Activated CD8-positive, alpha-beta memory T cell treated with anti-CD3 and anti-CD28 coated beads, Interleukin-2, amount 50 U/mL, for 48 hours (primary cell): ENCODE measurements at places on chromosomes 7 and 10.
A peak's percentile ranks its signal among the peaks of the same experiment; 100 is the strongest.

- DNase-seq, result no peak
Measured at GRCh38 chr7:1610678-1611302, 41.0 kb upstream of the PSMG3 start.

DNA sequence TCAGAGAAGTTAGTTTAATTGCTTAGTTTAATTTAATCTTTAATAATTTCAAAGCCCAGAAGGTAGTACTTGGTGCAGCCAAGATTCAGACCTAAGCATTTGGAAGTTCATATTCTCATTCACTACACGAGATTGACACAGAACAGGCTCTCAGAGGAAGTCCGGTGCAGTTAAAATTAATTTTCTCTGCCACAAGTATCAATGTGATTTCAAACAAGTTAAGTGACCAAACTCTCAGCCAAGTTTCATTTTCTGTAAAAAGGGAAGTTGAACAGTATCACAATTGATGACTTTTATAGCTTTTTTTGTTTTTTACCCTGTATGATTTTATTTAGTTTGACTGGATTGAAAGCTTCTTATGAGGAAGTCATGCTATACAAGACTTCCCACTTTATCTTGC lies 1494.9 kb upstream of the LRRTM3 start:
- DNase-seq, result no peak

GRCh38 chr10:3494131-3494837 lies 290.7 kb downstream of the KLF6 start:
- DNase-seq, result no peak

DNA sequence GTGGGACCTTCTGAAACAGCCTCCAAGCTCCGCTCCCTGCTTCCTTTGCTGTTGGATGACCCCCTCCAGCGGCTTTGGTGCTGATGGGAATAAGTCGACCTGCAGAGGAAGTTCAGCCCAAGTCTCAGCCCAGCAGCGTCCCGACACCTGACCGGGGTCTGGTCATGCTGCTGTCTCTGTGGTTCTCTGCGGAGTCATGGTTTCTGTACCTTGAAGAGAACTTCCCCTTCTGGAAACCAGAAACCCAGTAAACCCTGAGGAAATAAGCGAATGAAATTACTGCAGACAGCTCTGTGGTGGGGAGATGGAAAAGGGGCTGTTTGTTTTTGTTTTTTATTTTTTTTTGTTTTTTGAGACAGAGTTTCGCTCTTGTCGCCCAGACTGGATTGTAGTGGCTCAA lies 18.3 kb upstream of the ZNF12 start:
- DNase-seq, result no peak

- DNase-seq, result peak; percentile 57
Measured at GRCh38 chr10:79239275-79239779, 107.9 kb upstream of the PPIF start.

- DNase-seq, result no peak
Measured at GRCh38 chr7:132817949-132818348, 241.7 kb upstream of the PLXNA4 start.

- DNase-seq, result no peak
Measured at GRCh38 chr10:126972635-126973414, 67.6 kb downstream of the DOCK1 start.

DNA sequence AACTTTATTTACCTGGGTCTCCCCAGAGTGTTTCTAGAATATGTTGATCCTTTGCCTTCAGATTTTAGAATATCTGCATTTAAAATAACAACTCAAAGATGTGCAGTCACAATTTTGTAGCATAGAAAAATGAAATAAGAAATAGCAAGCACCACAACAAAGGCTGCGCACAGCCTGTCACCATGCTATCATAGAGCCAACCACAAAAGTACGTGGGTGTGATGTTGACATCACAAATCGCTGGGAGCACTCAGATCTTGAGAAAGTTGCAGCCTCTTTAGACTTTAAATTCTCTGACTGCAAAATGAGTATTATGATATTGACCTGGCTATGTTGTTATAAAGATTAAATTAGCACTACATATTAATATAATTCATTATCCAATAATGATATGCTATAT lies 177.9 kb downstream of the TNS3 start:
- no peak for DNase-seq

GRCh38 chr7:66238773-66239466 lies 33.8 kb downstream of the TPST1 start:
- DNase-seq, result no peak

DNA sequence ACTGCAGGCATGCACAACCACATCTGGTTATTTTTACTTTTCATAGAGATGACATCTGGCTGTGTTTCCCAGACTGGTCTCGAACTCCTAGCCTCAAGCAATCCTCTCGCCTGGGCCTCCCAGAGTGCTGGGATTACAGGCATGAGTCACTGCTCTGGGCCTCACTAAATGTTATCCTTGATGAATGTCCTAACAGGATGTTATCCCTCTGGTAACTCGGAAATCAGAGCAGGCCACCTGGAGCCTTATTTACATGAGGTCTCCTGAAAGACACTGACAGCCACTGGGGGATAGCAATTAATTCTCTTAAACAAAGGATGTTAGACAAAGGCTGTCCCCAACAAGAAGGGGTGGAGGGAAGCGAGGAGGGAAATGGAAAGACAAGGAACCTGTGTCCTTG lies 4.5 kb upstream of the ZNF438 start:
- DNase-seq, result no peak

DNA sequence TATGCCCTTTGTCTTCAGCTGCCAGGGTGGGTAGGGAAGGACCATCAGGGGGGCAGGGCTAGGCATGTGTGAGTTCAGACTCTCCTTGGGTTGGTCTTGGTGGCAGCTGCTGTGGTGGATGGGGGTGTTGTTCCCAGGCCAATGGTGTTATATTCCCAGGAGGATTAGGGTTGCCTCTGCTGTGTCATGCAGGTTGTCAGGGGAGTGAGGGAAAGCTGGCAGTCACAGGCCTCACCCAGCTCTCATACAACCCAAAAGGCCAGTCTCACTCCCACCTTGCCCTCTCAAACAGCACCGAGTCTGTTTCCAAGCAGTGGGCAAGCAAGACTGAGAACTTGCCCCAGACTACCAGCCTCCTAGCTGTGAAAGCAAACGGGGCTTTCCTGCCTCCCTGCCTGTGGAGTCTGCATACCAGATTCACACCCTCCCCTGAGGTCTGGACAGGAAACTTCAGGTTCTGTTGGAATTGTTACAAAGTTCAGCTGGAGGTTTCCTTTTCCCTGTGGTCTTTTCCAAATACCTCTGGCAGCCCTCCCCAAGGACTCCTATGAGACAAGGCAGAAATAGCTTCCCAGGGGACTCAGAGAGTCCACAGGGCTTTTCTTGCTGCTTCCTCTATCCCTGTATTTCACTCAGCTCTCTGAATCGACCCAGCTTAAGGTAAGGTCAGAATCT lies 1.4 kb downstream of the HYAL4 start:
- DNase-seq, result no peak

GRCh38 chr10:35827783-35828182 lies 185.7 kb upstream of the FZD8 start:
- DNase-seq, result no peak

DNA sequence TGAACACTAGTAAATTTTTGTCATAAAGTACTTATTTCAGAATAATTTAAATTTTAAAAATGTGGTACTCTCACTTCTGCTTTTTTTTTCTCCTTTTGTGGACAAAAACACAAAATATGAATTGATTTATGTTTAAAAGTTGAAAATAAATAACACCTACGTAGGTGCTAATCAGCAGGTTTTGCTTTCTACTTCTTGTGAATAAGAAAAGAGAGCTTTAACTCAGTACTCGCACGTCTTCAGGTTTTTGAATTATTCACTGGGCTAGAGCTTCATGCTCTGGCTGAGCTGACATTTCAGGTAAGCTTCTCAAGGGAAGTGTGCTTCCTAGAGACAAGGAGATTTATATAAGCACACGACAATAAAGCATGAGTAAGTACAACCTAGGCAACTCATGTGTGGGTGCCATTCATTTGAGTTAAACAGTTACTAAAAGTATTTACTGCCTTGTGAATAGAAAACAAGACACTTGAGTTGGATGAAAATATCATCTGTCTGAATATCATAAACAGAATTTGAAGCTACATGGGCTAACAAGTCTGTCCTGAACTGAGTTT lies 190.0 kb upstream of the POT1 start:
- no peak for DNase-seq

GRCh38 chr10:71630168-71630567 lies 89.4 kb downstream of the C10orf105 start:
- DNase-seq, result no peak

- peak; percentile 97 for DNase-seq
Measured at GRCh38 chr10:100185364-100186252, at the start of gene ERLIN1. Gene ERLIN1, minus strand, starts transcription at chr10:100186029. Its CDS starts 403 bp downstream, at chr10:100185626.

DNA sequence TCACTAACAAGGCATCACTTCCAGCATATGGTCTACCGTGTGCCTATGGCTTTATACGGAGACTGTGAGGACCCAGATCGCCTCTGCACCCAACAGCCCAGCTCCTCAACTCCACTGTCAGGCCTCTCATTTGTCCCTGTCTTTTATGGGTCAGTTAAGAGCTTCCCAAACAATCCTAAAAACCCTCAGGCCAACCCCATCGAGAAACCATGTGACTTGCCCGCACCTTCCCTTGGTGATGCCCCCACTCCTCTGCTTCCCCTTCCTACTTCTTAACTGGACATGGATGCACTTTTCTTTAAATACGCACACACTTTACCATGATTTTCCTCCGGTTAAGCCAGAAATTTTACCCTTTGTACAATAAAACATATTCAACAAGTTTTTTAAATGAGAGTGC lies 46.8 kb downstream of the BAIAP2L1 start:
- DNase-seq, result no peak

- no peak for DNase-seq
Measured at GRCh38 chr7:121214657-121215056, 114.1 kb upstream of the WNT16 start.

- peak; percentile 22 for DNase-seq
Measured at GRCh38 chr7:45699015-45699309, 124.8 kb downstream of the ADCY1 start.

- DNase-seq, result no peak
Measured at GRCh38 chr7:46637793-46638735, 717.0 kb upstream of the IGFBP3 start.

- no peak for DNase-seq
Measured at GRCh38 chr10:129536336-129536735, 69.3 kb downstream of the MGMT start.

- DNase-seq, result peak; percentile 67
Measured at GRCh38 chr7:542713-543500, 23.3 kb upstream of the PDGFA start.

- DNase-seq, result no peak
Measured at GRCh38 chr10:100507357-100507732, 12.3 kb downstream of the SEC31B start.

DNA sequence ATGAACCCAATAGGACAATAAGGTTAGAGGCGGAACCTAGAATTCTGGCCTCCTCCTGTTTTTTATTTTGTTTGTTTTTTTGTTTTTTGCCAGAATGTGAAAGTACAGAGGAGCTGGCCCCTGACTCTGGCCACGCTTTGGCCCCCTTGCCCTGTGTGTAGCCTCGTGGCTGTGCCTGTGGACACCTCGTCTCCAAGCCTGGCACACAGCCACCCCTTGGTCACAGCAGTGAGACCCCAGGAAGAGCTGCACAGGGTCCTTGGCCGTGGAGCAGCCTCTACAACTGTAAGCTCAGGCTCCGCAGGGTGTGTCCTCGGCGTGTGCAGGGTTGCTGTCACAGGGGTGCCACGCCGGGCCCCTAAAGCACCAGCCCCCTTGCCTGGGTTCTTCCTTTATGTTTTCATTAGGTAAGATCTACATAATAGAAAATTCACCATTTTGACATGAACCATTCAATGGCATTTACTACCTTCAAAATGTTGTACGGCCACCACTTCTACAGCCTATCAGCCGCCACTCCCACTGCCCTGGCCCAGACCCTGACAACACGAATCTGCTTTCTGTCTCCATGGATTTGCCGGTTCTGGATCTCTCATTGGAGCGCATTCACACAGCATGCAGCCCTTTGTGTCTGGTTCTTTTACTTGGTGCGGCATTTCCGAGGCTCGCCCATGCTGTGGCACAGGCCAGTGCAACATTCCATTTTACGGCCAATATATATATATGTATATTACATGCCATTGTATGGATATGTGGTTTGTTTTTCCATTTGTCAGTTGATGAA lies 51.0 kb downstream of the AMZ1 start:
- DNase-seq, result no peak

DNA sequence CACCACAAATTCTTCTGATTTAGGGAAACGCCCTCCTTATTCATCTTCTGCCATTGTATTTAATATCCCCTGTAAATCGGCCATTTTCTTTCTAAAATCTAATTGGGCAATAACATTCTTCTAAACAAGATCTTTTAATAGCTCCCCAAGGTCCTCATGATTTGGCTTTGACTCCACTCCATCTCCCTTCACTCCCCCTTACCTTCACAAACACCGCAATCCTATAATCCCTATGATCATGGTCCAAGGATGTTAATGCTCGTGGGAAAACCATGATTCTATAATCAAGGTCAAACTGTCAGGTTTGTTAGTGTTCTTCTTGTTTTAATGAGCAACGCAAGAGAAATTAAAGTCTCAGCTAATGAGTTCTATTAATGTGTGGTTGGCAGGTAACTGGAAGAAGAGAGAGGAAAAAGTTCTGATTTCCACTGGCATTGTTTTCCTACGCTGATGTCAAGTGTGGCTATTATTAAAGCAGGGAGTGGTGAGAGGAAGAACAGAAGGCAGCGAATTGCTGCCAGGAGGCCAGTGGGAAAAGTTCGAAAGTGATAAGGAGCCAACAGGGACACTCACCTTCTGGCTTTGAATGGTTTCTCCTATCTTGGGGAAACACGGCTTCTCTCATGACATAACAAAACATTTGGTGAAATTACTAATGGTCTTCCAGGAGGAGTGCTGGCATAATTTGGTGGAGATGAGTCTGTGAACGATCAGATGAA lies 28.1 kb downstream of the LRRC72 start:
- no peak for DNase-seq

- peak; percentile 52 for DNase-seq
Measured at GRCh38 chr10:119020627-119020946, 8.9 kb upstream of the NANOS1 start.

DNA sequence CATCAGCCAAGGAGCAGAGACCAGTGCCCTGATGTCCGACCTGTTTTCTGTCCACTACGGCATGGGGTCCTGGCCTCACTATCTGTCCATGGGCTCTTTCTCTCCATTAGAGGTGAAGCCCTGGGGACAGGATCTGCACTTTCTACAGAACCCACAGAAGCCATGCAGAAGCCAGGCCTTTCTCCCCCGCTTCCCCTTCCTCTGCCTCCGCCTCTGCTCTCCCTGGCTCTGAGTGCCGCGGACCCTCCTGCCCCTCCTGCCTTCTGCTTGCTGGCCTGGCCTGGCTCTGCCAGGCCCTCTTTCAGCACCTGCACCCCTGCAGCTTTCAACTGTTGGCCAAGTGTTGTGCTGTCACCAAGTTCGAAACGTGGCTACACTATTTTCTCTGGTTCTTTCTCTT lies 439.8 kb upstream of the ZMIZ1 start:
- no peak for DNase-seq

GRCh38 chr7:30880125-30880720 lies 31.4 kb upstream of the AQP1 start:
- DNase-seq, result no peak

GRCh38 chr7:98162758-98163157 lies 48.5 kb upstream of the BHLHA15 start:
- DNase-seq, result no peak

- DNase-seq, result no peak
Measured at GRCh38 chr10:58299580-58299979, 30.6 kb downstream of the CISD1 start.
